ENCODE measurements at places on chromosomes 11 and 22.

GRCh38 chr22:31139866-31140716 is at the start of gene PLA2G3:
PLA2G3 (minus strand) TSS chr22:31140508; CDS start chr22:31140354, 154 bp downstream.
- DNase-seq: no peak

DNA sequence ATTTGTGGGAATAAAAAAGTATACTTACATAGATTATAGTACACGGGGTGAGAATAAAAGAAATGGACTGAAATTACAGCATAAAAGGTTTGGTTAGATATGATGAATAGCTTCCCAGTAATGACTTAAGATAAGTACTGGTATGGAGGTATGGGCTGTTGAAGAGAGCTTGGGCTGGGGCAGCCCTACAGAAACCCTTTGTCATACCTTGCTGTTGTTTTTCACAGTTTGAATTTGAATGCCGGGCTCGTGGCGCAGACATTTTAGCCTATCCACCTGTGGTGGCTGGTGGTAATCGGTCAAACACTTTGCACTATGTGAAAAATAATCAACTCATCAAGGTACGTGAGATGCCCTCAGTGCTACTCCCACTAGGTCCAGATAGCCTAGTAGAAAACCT is 42.3 kb upstream of the RBX1 start:
- no peak for DNase-seq

DNA sequence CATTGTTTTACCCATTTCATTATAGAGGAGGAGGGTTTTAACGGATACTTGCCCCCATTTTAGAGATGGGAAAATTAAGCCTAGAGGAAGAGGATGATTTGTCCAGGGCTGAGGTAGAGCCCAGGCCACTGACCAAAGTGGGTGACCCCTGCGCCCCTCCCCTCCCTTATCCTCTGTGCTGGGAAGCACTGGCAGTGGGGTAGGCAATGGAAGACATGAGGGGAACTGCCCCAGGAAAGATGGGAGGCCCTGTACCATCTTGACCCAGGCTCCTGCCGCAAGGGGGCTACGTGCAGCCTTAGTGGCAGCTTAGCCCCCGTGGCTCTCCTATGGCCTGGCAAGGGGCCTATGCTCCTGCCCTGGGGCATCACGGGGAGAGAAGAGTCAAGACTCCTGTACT is 76.4 kb upstream of the MYOD1 start:
- DNase-seq: no peak

DNA sequence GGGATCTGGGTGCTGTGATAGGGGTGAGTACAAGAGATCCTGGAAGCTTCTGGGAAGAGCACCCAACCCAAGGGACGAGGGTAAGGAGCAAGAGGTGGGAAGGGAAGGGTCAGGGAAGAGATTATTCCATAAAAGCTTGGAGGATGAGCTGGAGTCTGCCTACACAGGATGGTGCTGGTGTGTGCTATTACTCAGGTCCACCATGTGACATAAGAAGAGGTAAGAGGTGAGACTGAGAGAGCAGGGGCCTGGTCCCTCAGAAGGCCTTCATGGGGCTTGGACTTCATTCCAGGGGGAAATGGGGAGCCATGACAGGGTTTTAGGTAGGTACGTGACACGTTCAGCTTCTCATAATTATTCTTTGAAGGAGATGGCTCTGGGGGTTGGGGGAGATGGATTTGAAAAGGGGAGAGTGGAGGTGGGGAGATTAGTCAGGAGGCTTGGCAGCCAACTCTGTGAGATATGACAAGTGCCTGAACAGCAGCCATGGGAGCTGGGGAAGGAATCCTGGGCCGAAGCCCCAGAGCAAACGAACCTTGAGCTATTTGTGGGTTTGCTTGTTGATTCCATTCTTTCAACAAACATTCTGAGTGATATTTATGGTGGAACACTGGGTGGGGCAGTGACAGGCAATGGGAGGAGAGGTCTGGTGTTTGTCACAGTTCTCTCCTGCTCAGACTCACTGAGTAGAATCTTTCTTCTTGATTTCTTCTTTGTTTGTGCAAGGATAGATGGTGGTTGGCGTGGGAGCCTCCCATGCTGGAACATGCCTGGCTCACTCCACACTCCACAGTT is 11.2 kb upstream of the NCAM1 start:
- DNase-seq: no peak

- no peak for DNase-seq
Measured at GRCh38 chr11:47904048-47904447, 55.9 kb upstream of the NUP160 start.

GRCh38 chr22:48182031-48182430 is 1419.6 kb downstream of the TBC1D22A start:
- DNase-seq: no peak

GRCh38 chr11:75420224-75421034 is 12.6 kb downstream of the KLHL35 start:
- no peak for DNase-seq

DNA sequence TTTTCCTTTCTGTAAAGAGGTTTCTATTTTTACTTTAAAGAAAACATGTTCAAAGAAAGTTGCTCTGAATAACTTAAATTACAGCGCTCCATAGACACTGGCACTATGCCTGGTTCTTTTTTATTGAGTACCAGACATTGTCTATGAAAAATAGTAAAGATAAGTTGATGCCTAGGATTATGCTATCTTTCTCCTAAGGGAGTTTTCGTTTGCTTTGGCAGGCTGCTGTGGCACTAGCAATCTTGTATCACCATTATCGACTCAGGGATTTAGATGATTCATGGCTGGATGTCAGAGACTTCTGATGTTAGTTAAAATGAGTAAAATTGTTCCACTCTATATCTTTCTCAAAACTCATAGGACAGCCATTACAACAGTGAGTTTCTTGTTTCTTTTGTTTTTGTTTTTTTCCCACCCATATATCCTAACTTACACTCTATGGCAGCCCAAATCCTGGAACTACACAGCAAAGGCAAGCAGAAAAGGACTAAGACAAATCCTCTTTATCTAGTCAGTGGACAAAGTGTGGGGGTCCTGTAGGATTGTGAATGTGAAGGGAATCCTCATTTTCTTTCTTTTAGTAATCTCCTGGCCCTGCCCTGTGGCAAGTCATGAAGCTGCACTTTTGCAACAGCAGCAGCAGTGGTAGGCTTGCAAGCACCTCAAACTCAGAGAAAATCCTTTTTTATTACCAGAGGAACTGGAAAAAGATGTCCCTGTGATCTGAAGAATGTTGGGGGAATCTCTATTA is 20.7 kb downstream of the SLN start:
- no peak for DNase-seq

DNA sequence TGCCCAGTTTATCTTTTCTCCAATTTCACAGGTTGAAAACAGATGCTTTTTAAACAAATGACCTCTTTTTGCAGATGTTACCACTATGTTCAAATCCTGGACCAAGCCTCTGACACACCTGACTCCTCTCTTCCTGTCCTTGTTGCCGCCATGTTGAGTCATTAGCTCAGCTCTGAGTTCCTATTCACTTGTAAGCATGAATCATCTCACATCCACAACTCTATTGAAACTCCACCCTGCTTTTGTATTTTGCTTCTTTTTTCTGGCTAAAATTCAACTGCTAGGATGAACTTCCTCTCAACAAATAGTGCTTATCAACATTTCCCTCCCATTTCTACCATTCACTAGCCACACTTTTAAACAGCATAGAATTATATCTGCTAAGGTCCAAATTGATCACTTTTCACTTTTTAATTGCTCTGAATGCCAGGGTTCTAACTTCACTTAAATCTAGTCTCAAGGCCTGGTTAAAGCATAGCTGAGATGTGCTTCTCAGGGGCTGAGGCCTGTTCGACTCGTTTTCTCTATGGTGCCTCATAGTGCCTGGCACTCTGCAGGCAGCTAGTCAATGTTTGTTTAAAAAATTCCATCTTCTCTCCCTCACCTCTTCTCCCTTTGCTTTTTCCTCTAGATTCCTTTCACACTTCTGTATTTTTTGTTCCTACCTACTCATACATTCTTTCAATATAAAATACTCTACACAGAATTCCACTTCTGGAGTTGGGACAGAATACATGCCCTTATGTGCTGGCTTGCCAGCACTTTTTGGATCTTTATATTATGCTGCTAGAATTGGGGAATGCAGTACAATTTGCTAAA is 3.9 kb downstream of the JOSD1 start:
- DNase-seq: no peak

DNA sequence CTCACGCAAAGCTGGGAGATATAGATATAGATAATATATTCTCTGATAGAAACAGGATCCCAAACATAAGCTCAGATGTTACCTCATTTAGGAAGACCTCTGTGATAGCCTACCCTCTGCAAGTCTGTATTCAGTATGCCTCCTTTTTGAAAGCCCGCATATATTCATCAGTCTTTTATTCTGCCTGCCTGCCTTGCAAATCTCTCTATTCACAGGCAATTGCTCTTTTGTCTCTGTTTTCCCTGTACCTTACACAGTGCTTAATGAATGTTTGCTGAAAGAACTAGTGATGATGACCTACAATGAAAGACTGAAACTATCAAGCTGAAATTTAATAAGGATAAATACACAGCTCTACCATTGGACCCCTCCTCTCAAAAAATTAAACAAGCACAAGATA is 18.4 kb downstream of the DEUP1 start:
- no peak for DNase-seq

- DNase-seq: no peak
Measured at GRCh38 chr11:127470306-127470884, 469.8 kb upstream of the KIRREL3 start.

DNA sequence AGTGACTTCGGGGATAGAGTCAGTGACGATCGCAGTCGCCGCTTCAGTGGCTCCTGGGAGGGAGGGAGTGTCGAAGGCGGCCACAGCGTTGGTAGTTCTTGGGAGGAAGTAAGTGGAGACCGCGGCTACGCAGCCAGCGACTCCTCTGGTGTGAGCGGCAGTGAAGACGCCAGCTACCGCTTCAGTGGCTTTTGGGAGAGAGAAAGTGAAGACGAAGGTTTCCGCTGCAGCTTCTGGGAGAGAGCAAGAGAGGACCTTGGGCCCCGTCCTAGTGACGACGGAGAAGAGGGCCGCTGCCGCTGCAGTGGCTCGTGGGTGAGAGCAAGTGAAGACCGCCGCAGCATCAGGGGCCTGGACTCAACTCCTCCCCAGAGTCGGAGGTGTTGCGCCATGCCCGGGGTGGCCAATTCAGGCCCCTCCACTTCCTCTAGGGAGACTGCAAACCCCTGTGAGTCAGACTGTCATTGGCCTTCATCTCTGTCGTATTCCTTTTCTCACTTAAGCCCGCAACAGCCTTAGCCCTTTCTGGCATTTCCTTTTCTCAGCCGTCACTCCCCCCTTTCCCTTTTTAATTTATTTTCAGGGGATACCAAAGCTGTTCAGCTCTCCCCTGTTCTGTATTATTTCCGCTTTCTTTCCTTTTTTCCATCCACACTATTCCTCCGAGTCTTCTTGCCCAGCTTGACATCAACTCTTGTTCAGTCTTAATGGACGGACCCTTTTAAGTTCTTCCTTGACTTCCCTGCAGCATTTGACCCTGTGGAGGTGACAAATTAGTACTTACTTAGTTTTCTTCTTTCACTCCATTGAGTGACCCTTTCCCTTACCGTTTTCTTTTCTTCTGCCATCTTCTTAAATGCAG is 1.0 kb downstream of the ANKRD42 start:
- no peak for DNase-seq

- no peak for DNase-seq
Measured at GRCh38 chr11:2223153-2223794, 47.1 kb downstream of the ASCL2 start.

GRCh38 chr11:131808470-131808869 is 438.1 kb downstream of the NTM start:
- no peak for DNase-seq

DNA sequence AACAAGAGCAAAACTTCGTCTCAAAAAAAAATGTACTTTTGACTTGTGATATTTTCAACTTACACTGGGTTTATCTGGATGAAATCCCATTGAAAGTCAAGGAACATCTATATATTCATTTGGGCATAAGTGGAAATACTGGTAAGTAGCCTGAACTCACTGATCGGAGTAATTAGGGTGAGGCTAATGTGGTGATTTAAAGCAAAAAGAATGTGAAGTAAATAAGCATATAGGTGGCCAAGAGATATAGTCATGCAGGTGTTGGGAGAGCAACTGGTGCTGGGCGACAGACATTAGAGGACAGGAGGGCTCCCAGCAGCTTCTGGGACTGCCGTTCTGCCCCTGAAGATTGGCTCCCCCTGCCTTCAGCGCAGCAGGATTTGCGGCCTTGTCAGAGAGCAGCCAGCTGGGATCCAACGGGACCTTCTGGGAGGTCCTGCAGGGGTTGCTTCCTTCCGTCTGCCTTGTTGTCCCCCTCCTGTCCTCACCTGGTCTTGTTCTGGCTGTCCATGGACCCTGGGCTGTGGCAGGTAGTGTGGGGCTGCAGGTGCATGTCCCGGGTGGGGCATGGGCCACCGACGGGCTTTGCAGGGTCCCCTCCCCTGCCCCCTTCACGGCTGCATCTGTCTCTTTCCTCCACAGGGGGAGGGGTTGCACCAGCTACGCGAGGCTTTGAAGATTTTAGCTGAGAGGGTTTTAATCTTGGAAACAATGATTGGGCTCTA is 14.1 kb downstream of the RHBDD3 start:
- DNase-seq: no peak

DNA sequence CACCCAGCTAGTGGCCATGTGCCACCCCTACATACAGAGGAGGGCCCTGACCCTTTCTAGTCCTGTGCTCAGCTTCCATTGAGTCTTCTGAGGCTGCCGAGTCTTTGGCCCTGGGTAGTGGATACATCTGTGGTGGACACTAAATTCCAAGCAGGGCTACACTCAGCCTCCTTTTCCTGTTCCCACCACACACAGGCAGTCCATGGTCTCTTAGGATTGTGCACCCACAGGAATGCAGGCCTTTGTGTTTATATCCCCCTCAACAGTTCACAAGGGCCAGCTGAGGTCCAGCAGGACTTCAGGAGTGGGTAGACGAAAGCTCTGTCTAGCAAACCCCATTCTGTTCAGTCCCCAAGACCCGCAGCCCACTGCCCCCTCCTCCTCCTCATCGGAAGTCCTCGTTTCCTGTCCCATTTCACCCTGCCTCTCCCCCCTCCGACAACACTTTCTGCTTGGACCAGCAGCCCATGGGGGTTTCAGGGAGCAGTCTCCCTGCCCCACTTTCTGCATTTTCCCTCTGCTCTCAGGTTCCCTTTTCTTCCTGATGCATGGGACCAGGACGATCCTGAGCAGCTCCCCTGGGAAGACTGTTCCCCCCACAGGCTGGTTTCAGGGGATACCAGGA is 91.8 kb downstream of the SWAP70 start:
- DNase-seq: no peak

- no peak for DNase-seq
Measured at GRCh38 chr11:72039031-72039855, 40.5 kb downstream of the IL18BP start.

DNA sequence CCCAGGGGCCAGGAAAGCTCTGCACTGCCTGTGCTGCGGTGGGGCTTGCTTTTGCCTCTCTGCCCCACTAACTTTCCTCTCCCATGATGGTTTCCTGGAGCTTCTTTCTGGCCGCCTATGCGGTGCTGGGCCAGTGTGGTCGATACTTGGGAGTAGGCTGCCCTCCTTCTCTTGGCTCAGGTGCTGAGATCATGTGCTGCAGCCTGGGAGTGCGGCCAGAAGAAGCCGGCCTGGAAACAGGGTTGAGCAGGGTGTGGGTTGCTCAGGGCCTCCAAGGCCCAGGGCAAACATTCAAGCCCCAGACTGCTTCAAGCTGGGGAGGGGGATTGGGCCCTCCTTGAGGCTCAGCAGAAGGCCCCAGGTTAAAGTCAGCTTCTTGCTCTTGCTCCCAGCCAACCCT is 125.0 kb downstream of the NTM start:
- DNase-seq: no peak

- no peak for DNase-seq
Measured at GRCh38 chr22:47307822-47308221, 545.4 kb downstream of the TBC1D22A start.

GRCh38 chr22:37549704-37550059 is 10.6 kb upstream of the CDC42EP1 start:
- DNase-seq: no peak

GRCh38 chr11:16880184-16880801 is 133.9 kb downstream of the PLEKHA7 start:
- DNase-seq: no peak

Data from SK-N-MC (cell line).